Small intestine (tissue), 16 donors: ENCODE measurements at places on chromosomes 7 and 10.

- no peak for DNase-seq
Observed at GRCh38 chr10:114998993-114999392, 61.0 kb downstream of the TRUB1 start.

DNA sequence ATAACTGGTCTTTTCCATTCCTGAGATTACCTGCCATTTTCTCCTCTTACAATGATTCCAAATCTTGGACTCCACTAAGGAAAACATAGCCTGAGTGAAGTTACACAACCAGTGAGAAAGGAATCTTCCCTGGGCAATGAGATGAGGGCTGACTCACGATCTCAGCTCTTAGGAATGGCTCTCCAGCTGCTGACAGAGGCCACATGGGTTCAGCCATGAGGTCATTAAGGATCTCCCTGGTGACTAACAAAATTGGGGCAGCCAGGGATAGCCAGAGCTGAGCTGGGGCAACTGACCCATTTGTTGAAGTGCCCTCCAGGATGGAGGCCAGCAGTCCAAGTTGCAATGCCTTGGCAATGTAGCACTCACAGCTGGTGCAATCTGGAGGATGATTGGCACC is 78.7 kb upstream of the MKLN1 start:
- DNase-seq, result no peak

GRCh38 chr7:49926720-49927119 is 153.3 kb downstream of the VWC2 start:
- no peak for DNase-seq

GRCh38 chr7:6409944-6410693 is 37.6 kb downstream of the DAGLB start:
- no peak for DNase-seq

- no peak for DNase-seq
Observed at GRCh38 chr10:2119316-2119715, 382.0 kb upstream of the ADARB2 start.

DNA sequence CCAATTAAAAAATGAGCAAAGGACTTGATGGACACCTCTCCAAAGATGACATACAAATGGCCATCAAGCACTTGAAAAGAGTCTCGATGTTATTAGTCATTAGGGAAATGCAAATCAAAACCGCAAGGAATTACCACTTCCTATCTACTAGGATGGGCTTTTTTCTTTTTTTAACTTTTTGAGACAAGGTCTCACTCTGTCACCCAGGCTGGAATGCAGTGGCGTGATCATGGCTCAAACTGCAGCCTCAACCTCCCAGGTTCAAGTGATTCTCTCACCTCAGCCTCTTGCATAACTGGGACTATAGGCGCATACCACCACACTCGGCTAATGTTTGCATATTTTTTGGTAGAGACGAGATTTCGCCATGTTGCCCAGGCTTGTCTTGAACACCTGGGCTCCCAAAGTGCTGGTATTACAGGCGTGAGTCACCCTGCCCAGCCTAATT is 13.6 kb downstream of the NKX1-2 start:
- DNase-seq, result no peak

GRCh38 chr10:51759896-51760534 is 60.6 kb upstream of the CSTF2T start:
- DNase-seq, result no peak

GRCh38 chr7:85078181-85078580 is 108.7 kb downstream of the SEMA3D start:
- no peak for DNase-seq

DNA sequence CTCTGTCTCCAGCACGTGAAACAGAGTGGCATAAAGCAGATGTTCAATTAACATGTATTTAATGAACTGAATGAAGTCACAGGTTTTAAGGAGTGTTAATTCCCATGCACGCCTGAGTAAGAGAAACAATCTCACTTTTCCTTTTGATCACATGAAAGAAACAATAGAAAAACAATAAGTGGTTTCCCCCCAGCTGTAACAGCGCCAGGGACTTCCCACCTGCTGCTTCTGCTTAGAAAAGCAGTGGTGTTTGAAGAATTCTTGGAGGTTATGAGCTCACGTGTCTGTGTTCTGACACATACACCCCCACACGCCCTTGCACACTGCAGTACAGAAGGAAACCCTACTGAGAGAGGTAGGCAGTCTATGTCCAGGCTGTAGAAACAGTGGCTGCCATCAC is 51.3 kb upstream of the FRMD4A start:
- DNase-seq, result no peak

GRCh38 chr7:31857172-31857571 is 170.2 kb downstream of the PPP1R17 start:
- no peak for DNase-seq

DNA sequence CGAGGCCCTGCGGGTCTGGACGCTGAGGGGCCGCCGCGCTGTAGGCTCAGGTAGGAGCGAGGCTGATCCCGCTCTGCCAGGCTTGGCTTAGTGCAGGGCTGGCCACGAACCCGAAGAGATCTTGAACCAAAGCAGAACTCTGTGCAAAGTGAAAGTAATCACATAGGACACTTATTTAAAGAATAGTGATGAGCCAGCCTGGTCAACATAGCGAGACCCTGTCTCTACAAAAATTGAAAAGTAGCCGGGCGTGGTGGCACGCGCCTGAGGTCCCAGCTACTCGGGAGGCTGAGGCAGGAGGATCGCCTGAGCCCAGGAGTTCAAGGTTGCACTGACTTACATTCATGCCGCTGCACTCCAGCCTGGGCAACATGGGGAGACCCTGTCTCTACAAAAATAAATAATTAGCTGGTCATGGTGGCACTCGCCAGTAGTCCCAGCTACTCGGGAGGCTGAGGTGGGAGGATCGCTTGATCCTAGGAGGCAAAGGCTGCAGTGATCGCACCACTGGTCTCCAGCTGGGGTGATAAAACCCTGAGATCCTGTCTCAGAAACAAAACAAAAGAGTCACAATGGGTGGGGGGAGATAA is 541 bp downstream of the ZSCAN25 start:
- no peak for DNase-seq

DNA sequence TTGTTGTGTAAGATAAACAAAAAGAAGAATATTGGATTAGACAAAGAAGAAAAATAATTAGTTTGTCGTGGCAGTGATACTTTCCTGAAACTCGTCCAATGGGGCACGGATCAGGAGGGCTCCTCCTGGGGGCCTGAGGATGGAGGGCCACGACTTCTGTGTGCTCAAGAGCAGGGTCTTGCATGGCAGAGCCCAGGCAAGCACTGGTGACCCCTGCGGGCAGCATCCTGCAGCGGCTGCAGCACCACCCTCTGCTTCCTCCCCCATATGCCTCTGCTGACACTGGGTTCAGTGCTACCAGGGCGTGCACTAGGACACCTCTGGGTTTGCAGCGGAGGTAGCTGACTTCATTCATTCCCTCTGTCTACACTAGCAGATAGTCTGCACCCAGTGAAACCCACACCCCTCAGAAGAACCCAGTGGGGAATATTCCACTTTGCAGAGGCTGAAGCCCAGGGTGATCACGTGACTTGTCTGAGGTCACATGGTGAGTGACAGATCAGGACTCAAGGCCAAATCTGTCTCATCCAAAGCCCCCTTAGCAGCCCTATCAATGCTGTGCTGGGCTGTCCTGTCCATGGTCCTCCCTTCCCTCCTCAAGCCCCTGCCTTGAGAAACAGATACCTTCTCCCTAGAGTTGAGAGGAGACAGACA is 375.5 kb downstream of the TCERG1L start:
- no peak for DNase-seq

GRCh38 chr10:99331207-99331803 is 2.1 kb downstream of the CNNM1 start:
- DNase-seq, result no peak

GRCh38 chr7:30862995-30863705 is 48.5 kb upstream of the AQP1 start:
- no peak for DNase-seq

DNA sequence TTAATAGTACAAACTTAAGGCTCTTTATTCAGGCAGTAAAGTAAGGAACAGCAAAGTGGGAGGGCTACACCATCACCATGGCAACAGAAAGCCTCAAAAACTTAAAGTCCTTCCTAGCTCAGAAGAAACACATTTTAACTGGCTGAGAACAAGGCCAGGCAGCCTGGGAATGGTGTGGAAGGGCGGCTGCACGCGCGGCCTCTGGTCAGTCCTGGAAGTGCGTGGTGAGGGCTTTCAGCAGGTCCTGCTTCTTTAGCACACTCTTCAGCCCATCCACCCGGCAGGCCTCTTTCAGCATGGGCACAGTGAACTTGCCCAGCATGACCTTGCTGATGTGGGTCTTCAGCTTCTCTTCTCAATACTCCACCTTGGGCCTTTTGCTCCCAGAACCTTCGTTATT is 133.0 kb downstream of the CYP26A1 start:
- DNase-seq, result no peak

- no peak for DNase-seq
Observed at GRCh38 chr10:95422233-95422632, 131.4 kb upstream of the PDLIM1 start.

- no peak for DNase-seq
Observed at GRCh38 chr10:77581738-77582137, 55.9 kb downstream of the KCNMA1 start.
